OCI-M1 (cell line): ENCODE measurements at places on chromosomes 11 and 22.

GRCh38 chr11:47033439-47033838 lies 96.9 kb downstream of the CSTPP1 start:
- no peak for DNase-seq

DNA sequence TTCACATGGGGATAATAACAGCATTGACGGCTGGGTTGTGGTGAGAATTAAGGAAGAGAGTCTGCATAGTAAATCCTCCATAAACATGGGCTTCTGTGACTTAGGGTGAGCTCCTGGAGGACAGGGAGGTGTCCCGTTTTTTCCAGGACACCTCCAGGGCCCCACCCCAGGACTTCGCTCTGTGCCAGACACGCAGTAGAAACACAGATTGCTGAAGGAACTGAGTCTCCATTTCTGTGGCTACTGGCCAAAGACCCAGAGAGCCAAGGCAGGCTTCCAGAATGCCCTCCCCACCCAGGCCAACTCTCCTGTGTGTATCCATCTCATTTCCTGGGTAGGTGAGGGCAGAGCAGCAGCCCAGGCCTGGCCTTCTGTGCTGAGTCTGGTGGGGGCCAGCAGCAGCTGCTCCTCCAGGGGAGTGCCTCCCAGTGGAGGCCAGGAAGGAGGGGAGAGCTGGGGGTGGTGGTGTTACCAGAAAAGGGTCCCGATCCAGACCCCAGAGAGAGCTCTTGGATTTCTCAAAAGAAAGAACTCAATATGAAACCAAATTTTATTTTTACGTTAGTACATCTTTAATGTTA lies 9.5 kb upstream of the RFPL3 start:
- DNase-seq = no peak

DNA sequence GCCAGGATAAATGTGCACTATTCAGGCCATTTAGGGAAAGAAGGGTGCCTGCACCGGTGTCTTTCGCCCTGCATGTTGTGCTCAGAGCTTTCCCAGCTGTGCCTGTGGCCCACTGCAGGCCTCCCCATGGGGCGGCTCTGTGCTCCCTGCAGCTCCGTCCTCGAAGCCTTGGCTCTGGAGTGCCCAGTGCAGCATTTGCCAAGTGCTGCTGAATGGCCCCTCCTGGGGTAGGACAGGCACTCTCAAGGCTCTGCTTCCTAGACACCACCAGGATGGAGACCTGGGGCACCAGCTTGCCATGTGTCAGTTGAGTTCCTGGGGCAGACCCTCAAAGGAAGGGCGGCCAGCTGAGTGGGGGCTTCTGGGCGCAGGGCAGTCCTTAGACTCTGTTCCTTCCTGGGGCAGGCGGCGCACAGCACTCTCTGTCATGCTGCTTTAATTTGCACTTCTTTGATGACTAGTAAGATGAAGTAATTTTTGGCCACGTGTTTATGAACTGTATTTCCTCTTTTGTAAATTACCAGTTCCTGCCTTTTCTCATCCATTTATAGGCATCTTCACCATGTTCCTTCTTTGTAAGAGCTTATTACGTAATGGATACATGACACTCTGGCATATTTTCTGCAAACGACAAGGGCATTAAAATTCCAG lies 32.1 kb upstream of the GNB1L start:
- peak; percentile 92 for DNase-seq

- no peak for DNase-seq
These were observed 109.7 kb upstream of the TMEM45B start for GRCh38 chr11:129705933-129706332.

GRCh38 chr11:5366856-5367255 lies 15.5 kb downstream of the OR51B6 start:
- DNase-seq = no peak

DNA sequence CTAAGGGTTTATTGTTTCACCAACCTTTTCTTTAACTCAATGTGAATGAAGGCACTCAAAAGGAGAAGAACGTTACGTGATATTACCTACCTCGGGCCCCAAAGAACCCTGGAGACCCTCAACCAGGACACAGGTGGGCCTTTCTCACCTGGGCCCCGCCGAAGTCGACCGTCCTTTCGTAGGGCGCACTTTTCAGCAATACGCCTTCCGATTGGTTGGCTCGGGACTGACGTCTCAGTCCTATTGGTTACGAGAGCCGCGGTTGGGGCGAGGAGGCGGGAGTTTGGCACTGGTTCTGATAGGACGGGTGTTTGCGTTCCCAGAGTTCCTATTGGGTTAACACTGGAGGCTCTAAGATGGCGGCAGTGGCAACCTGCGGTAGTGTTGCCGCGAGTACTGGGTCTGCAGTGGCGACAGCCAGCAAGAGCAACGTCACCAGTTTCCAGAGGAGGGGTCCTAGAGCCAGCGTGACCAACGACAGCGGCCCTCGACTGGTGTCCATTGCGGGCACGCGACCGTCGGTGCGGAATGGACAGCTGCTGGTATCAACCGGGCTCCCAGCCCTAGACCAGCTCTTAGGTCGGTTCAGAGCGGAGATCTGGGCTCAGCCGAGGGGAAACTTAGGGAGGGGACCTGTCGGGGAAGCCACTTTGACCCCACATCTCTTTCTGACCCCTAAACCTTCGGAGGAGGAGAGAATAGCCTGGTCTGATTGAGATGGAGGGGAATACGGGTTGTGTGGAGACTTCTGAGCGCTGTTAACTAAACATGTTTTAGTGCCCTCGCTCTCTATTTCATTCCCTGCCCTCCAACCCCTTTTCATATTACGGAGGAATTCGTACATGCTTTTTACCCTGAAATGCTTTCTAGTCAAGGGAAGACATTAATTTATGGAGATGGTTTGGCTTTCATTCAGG lies at the start of the genes ELP4 and IMMP1L:
TSS of gene ELP4 (plus strand) at position 339 of the 917 bp plus-strand sequence. CDS start at position 357, 18 bp downstream.
TSS of gene IMMP1L (minus strand) at position 194 of the 917 bp plus-strand sequence. CDS start 46,346 bp downstream, outside the sequence.
- peak; percentile 97 for DNase-seq

- DNase-seq = no peak
These were observed 361.2 kb downstream of the MN1 start for GRCh38 chr22:27440304-27440865.

DNA sequence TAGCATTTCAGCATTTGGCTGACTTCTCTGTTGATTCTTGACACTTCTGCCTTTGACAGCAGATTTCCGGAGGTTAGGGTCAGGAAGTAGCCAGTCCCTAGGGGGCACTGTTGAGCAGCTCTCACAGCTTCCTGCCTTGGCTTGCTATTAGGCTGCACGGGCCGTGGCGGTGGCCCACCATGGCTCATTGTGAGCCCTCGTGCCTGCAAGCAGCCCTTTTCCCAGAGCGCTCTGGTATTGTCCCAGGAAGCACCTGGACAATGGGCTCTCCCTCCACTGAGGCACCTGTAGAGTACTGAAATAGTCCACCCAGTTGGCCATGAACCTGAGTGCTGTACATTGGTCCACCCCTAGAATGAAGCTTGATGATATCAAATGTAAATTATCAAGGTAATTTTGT lies 100.2 kb upstream of the GAL start:
- peak; percentile 96 for DNase-seq

GRCh38 chr22:24584871-24585411 lies 7.9 kb downstream of the LRRC75B start:
- DNase-seq = no peak

DNA sequence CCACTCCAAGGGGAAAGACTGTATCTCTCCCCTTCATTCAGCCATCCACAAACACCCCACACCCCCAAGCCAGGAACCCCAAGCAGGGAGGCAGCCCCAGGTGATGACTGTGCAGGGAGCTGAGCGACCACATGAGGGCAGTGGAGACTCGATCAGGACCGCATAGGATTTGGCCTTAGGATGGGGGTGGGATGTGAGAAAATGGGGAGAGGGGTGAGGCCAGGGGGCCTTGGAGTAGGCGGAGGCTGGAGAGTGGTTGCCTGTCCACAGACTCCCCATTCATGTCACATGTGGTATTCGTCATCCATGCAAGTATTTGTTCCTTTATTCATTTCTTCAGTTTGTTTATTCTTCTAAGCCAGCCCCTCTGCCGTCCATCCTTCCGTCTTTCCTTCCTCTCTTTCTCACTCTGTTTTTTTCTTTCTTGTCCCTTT lies 2.7 kb upstream of the RHOD start:
- DNase-seq = peak; percentile 25

DNA sequence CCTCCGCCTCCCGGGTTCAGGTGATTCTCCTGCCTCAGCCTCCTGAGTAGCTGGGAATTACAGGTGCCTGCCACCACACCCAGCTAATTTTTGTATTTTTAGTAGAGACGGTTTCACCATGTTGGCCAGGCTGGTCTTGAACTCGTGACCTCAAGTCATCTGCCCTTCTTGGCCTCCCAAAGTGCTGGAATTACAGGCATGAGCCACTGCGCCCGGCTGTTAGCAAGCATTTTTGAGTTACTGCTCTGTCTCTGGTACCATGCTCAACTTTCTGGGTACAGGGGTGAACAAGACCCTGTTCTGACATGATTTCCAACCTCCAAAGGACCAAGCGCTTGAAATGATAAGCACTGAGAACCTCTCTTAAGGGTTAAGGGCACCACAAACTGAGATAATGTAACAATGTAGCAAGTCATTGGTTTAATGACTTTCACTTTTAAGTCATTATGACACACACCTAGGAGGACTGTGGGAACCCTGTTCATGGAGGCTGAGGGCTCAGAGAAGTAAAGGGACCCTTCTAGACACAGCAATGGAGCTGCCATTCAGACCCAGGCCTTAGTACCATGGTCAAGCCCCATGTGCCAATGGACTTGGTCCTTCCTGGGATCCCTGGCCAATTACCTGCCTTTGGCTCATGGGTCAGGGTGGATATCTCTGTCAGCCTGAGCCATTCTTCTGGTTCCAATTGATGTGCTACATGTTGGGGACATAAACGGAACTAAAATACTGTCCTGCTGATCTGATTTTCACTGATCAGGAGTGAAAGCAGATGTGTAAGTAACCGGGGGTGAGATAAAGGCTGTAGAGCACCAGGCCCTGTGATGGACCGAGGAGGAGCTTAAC lies 11.6 kb downstream of the SLC3A2 start:
- peak; percentile 81 for DNase-seq

DNA sequence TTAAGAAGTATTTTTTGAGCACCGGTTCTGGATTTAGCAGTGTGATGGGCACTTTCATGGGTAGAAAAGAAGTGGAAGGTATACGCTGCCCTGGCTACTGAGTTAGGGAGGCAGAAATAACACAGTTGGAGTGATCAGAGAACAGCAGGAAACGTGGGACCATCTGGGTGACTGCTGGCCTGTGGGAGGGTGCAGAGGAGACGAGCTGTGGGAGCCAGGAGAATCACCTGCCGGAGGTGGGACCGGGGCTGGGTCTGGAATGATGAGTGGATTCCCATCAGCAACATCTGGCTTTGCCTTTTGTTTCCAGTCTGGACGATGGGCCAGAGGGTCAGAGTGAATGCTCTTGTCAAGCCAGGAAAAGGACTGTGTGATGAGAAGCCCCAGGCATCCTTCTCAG lies 66.5 kb downstream of the BARX2 start:
- no peak for DNase-seq

GRCh38 chr11:2355000-2355644 lies 22.0 kb upstream of the CD81 start:
- DNase-seq = no peak

- no peak for DNase-seq
These were observed 26.9 kb upstream of the CAT start for GRCh38 chr11:34411791-34412190.

DNA sequence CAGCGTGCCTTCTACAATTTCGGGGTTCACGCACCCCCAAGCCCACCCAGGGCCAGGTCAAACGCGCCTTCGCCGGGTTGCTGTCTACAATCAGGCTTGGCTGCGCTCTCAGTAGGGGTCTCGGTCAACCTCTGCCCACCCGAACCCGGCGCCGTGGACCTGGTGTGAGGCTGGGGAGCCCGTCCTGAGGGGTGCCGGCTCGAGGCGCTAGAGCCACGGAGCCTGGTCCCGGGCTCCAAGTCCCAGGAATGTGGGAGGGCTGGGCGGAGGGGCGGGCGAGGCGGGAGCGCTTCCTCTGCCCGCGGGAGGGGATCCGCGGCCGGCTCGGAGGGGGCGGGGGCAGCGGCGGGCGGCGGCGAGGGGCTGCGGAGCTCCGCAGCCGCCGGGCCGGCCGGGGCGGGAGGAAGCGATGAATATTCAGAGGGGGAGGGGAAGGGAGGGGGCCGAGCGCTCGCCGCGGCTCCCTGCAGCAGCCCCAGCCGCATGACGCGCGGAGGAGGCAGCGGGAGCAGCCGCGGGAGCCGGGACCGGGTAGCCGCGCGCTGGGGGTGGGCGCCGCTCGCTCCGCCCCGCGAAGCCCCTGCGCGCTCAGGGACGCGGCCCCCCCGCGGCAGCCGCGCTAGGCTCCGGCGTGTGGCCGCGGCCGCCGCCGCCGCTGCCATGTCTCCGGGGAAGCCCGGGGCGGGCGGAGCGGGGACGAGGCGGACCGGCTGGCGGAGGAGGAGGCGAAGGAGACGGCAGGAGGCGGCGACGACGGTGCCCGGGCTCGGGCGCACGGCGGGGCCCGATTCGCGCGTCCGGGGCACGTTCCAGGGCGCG lies at the start of gene PTPRJ:
TSS of gene PTPRJ (plus strand) at position 472 of the 819 bp plus-strand sequence. CDS start 354 bp downstream, outside the sequence.
- peak; percentile 49 for DNase-seq

DNA sequence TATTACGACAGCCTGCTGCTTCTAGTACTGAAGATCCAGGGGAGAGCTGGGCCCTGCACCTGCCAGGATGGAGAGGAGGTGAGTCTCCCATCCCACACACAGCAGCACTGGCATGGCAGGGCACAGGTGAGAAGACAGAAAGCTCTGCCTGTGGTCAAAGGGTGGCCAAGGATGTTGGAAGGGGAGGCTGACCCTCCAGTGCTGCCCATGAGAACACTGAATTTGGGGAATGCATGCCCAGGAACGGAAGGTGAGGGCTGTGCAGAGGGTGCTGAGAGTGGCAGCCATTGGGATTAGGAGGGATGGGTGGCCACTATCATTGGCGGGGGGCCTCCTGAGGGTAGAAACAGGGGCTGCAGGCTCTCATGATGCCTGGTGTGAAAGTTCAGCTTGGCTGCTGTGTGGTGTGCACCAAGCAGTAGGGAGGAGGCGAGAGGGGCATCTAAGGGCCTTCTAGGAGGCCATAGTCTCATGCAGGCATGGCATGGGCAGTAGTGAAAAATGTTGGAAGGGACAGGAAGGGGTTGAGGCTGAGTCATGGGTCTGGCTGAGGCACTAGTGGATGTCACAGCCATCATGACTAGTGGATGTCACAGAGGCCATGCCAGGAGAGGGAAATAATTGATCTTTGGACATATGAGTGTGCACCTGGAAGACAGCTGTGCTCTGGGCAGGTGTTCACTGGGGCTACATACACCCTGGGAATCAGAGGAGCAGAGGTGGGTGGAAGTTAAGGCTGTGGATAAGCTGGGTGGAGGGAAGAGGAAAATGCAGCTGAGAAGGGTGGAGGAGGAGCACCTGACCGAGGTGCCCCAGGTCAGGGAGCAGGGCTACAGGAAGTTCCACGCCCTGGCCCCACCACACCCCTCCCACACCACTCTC lies 2.5 kb upstream of the LRRC74B start:
- no peak for DNase-seq

DNA sequence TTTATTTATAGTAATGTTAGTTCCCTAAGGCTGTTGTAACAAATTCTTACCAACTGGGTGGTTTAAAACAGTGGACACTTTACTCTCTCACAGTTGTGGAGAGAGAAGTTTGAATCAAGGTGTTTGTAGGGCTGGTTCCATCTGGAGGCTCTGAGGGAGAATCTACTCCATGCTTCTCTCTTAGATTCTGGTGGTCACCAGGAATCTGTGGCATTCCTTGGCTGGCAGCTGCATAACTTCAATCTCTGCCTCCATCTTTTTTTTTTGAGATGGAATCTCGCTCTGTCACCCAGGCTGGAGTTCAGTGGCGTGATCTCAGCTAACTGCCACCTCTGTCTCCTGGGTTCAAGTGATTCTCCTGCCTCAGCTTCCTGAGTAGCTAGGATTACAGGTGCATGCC lies 46.3 kb downstream of the LDLRAD3 start:
- DNase-seq = no peak

- no peak for DNase-seq
These were observed 3.1 kb downstream of the PRDM11 start for GRCh38 chr11:45149483-45150056.
